CD8-positive, alpha-beta memory T cell (primary cell): ENCODE measurements at places on chromosomes 1 and 21.

- no peak for DNase-seq
Observed at GRCh38 chr21:35338881-35339632, 290.0 kb upstream of the RUNX1 start.

DNA sequence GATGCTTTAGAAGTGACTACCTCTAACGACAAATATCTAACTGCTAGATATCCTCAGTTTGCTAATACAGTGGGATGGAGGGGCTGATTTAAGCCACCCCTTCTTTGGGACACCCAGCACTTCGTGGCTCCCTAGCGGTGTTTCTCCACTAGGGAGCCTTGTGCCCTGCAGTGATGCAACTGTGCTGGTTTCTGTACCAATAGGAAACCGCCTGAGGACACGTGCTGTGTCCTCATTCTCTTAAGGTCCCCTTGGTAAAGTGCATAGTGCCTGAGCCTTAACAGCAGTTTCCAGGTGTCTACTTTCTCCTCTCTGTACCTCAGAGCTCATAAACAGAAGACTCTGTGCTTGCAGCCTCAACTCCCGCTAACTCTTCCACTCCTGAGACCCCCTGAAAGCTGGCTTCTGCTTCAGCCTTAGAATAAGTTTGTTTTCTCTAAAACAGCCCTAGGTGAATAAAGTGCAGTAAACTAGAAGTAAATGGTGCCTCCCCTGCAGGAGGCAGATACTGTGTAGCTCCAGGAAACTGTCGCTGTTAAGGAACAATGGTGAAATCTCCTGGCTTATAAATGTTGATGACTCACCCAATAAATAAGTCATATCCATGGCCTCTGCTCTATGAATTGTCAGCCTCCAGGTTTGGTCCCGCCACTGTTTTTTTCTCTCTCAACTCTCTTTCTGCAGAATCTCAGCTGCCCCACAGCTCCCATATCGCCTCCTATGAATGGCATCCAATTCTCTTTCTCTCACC, 130.4 kb downstream of the AK5 start:
- DNase-seq = no peak

DNA sequence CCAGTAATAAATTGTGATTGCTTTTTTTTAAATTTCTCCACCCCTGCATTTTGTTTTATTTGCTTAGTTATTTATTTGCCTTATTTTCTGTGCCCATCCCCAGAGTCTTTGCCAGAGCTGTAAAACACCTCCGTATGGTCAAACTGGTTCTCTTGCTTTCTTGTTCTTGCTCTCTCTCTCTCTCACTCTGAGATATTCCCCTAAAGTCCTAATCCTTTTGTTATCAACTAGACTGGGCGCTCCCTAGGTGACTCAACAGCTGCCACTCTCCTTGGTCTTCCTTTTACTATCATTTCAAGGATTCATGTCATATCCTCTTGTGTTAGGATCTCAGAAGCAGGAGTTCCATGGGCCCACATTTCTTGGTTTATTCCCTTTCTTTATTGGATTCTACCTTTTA, 160.0 kb downstream of the PRDM2 start:
- no peak for DNase-seq

DNA sequence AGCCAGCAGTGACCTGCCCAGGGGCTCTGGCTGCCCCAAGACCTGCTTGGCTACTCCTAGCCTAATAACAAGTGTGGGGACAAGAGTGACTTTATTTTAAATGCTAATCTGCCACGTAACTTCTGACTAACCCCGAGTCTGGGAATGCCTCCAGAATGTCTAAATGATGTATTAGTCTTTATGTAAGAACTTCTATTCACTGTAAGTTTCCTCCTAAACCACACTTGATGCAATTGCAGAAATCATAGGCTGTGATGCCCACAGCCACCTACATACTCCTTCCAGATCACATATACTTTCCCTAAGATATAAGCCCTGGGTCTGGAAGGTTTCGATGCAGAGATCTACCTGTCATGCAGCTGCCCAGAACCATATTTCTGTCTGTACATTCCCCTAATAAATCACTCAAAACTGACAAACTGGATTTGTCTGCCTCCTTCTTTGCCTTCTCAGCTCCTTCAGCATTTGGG, 5.9 kb upstream of the VPS45 start:
- DNase-seq = no peak
